ENCODE measurements at places on chromosomes 13 and 19.

DNA sequence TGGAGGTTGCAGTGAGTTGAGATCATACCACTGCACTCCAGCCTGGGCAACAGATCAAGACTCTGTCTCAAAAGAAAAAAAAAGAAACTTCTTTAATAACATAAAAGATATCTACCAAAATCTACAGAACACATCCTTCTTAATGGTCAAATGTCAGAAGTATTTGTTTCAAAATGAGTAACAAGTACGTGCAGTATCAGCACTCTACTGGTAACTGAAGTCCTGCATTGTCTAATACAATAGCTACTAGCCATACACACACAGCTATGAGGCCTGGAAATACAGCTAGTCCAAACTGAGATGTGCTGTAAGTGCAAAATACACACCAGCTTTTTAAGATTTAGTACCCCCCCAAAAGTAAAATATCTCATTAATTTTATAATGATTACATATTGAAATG lies 88.1 kb downstream of the TSC22D1 start:
- DNase-seq = no peak

- DNase-seq = no peak
These were observed 19.1 kb upstream of the ZNF260 start for GRCh38 chr19:36547001-36547732.

GRCh38 chr19:54373781-54374631 lies 9.3 kb upstream of the LAIR1 start:
- DNase-seq = no peak

DNA sequence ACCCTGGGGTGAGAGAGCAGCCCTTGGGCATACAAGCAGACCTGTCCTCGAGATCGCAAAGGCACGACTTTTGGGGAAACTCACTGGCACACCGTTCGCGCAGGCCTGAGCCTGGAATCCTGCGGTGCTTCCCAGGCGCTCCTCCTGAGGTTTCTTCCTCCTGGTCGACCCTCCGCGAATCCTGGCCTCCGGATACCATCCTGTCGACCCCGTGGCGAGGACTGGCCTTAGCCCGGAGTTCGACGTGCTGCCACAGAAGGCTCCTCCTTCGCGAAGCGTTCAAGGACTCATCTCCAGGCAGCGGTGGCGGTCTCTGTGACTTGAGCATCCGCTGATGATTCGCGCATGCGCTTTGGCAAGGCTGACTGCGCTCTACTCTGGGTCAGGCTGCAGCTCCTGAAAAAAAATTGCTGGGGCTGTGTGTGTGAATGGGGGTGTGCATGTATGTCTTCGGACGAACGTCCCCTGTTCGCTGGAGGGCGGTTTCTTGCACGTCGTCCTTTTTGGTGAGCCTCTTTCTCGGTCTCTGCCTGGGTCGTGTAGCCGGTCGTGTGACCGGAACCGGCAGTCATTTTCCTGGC lies 64.4 kb upstream of the ZNF527 start:
- DNase-seq = no peak

- no peak for DNase-seq
These were observed 1.4 kb downstream of the SERTM1 start for GRCh38 chr13:36675213-36675536.

DNA sequence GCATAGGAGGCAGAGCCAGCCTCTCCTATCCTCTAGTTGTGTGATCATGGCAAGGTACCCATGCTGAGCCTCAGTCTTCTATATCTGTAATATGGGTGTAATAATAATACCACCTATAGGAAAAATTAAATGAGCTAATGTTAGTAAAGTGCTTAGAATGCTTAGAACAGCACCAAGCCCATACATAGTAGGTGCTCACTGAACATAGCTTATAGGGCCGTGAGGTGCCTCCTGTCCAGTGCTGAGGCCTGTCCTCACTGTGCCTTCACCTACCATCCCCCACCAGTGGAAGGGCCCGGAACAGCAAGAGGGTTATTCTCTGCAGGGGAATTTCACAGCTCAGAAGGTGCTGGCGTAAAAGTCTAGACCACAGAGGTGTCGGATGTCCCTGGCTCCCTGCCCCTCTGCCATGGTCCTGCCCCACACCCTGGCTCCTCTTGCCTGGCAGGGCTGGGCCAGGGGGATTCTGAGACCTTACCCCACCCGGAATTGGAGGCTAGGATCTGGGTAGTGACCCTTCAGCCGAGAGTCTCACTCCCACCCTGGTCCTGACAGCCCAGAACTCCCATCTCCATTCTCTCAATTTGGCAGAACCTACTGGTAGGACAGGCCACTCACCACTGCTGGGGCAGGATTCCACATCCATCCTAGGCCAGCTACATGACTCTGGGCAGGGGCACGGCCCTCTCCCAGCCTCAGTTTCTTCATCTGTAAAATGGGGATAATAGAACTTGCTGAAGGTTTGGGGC lies 2.2 kb upstream of the SCN1B start:
- no peak for DNase-seq

GRCh38 chr13:30724778-30725177 lies 10.6 kb upstream of the ALOX5AP start:
- no peak for DNase-seq

DNA sequence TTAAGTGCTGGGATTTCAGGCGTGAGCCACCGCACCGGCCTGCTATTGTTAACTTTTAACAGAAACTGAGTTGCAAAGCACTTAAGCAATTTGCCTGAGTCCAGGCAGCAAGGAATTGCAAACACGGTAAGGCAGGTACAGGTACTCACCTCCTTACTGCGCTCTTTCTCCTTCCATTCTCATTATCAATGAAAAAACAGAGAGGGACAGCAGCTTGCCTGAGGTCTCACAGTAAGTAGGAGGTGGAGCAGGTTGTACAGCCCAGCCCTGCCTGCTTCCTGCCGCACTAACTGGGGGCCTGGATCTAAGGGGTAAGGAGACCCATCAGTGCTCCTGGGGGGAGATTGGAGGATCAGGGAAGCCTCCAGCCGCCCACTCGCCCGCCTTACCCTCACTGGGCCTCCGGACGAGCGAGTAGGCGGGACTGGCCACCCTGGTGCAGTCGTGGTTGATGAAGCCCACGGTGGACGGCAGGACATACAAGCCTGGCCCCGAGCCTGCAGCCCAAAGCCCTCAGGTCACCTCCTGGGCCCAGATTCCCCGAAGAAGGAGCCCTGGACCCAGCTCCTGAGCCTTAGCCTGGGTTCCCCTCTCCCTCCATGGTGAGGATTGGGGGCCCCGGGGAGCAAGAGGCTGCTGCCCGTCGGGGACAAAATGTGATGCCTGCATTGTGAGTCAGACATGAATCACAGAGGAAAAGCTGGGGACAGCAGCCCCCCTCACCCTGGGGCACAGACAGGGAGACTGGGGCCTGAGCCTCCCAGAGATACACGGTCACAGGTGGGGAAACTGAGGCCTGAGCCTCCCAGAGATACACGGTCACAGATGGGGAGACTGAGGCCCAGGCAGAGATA lies 11.4 kb upstream of the SHC2 start:
- DNase-seq = no peak

- no peak for DNase-seq
These were observed 77.2 kb downstream of the TSC22D1 start for GRCh38 chr13:44498969-44499368.

DNA sequence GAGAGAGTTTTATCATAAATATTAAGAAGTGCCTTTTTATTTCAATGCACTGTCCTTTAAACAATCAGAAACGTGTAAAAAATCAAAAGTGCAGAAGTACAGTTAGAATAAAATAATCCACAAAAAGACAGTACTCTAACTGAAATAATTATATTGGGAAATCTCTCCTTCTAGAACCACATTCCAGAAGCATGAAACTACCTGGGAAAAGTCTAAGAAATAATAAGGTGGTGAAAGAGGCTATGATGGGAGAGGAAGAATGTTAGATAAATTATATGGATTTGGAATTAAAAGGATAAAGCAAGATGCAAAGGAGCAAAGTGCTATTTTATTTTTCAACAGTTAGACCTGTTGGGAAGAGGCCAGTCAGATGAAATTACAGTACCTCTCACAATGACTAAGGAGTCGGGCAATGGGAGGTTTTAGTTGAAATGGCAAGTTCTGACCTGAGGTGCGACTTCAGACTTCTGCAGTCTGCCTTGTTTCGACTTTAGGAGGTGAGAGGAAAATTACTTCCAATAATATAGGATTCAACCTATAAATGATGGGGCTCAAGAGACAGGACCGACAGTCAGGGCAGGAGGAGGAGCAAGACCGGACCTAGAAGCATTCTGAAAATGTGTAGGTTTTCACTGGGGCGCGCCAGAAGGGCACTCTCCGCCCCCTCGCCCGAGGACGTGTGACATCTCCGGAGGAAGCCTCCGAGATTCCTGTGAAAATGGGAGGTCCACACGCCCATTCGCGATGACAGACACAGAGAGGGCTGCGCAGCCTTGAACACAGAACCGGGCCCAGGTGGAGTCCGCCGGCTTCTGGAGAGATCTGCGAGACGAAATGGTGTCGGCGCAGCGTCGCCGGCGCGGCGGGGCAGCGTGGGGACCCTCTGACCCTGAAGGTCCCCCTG lies 717 bp downstream of the SPRYD7 start:
- no peak for DNase-seq

DNA sequence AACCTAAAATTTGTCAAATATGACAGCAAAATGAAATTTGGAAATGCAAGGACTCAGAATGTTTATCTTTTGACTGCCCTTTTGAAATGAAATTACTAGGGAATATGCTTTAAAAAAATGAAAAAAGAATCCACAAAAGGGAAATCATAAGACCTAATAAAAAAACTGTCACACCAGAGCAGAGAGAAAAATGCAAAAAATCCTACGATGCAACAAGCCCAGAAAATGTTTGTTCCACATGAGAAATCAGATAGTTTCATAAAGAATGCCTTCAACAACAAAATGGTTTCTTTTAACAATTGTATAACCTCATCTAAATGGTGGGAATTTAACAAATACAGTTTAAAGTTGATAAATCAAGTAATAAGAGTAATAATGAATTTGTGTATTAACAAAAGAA lies 8.0 kb downstream of the LPAR6 start:
- DNase-seq = no peak

GRCh38 chr19:44617110-44617880 lies 3.9 kb downstream of the IGSF23 start:
- no peak for DNase-seq

DNA sequence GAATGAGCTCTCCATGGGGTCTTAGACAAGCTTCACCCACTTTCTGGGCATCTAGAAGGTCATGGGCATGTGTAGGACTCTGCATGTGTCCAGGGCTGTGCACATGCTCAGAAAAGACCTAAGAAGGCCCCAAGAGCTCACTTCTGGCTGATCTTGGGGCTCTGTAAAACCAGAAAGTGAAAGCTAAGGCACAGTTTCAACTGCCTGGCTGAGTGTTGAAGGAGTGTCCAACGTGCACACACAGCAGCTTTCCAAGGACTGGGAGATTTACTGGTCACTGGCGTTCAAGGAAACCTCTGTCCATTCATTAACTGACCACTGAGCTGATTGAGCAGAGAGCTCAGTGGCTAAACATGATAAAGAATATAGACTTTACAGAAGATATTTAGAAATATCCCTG lies 137.9 kb downstream of the KATNAL1 start:
- DNase-seq = no peak

- DNase-seq = no peak
These were observed 2.3 kb upstream of the REX1BD start for GRCh38 chr19:18586306-18586705.

DNA sequence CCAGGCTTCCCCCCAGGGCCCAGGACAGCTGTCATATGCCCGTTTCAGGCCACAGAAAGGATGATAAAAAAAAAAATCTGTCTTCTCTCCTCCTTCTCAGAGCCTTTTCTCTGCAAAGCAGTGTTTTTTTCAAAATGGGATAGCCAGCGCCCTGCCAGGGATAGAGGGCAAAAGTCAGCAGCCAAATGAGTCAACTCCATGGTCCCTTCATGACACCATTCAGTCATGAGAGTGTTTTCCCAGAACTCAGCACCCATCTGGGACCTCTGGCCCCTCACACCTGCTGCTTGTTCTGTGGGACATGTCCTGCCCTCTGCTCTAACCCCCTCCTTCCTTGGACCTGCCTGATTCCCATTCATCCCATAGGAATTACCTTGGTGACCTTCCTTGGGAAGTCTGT lies 95.0 kb downstream of the CYSLTR2 start:
- no peak for DNase-seq

DNA sequence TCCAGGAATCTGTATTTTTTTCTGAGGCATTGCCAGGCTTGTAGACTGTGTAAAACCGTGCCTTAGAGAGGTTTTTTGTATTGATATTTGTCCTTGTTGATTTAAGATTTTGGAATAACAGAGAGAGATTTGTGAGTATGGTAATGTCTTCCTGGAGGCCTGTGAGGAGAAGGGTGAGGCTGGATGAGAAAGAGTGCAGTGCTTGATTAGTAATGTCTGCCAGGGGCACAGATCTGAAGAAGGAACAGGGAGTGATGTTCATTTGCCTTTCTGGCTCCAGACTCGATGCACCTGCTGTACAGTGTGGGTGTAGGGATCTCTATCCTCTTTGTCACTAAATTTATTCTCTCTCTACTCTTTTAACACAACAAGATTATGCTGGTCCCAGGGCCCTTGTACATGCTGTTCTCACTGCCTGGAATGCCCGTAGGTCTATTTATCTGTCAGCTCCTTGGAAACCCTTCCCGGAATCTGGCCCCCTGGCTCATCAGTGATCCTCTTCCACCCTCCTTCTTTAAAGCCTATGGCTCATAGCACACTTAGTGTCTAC lies 4.2 kb downstream of the FIZ1 start:
- DNase-seq = no peak

DNA sequence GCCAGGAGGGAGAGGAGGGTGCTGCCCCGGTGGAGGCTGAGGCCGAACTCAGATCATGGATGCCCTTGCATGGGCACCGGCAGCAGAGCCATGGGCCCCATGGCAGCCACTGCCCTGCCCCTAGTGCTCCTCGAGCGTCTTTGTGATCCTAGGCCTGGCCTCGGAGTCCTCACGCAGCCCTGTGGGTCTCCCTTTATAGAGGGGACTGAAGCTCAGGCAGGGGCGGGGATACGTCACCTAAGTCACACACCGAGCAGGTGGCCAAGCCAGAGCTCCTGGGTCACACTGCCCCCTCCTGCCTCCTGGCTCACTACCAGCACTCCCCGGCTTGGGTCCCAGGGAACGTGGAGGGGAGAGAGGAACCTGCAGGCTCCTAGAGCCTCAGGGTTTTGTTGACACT lies 28.7 kb downstream of the DHX34 start:
- DNase-seq = no peak

- DNase-seq = no peak
These were observed 785.4 kb downstream of the UQCRFS1 start for GRCh38 chr19:28427376-28428083.

GRCh38 chr19:16316506-16316882 lies 8.1 kb upstream of the KLF2 start:
- no peak for DNase-seq

- no peak for DNase-seq
These were observed 34.1 kb downstream of the ELL start for GRCh38 chr19:18487576-18488402.

DNA sequence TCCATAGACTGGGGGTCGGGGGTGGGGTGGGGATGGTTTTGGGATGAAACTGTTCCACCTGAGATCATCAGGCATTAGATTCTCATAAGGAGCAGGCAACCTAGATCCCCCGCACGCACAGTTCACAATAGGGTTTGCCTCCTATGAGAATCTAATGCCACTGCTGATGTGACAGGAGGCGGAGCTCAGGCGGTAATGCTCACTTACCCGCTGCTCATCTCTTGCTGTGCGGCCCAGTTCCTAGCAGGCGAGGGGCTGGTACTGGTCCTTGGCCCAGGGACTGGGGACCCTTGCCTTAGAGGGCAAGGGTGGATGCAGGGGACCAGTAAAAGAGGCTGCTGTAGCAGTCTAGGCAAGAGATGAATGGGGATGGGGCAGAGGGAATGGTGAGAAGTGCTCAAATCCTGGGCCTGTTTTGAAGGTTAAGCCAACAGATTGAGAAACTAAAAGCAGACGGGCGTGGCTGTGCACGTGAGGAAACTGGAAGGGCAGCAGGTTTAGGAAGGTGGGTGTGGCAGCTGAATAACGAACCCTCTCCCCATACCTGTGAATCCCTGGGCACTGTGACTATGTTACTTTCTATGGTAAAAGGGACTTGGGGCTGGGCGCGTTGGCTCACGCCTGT lies 1.5 kb upstream of the ERICH4 start:
- no peak for DNase-seq
